KG1 (cell line): ENCODE measurements at places on chromosomes 3 and 15.
A peak's percentile ranks its signal among the peaks of the same experiment; 100 is the strongest.

GRCh38 chr3:171982828-171983227 is 56.5 kb upstream of the FNDC3B start:
- DNase-seq: no peak

DNA sequence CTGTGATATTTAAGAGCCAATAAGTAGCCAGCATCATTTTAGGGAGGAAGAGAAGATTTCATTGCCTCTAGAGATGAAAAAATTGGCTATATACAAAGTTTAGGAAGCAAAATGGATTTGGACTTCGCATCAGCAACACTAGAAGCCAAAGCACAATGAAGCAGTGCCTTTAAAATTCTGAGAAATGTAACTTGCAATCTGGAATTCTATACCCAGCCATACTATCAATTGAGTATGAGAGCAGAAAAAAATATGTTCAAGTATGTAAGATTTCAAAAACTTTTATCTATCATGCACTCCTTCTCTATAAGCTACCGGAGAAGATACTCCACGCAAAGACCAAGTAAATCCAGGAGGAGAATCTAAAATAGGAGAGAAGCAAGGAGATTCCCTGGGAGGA is 47.4 kb upstream of the ATP13A3 start:
- no peak for DNase-seq

DNA sequence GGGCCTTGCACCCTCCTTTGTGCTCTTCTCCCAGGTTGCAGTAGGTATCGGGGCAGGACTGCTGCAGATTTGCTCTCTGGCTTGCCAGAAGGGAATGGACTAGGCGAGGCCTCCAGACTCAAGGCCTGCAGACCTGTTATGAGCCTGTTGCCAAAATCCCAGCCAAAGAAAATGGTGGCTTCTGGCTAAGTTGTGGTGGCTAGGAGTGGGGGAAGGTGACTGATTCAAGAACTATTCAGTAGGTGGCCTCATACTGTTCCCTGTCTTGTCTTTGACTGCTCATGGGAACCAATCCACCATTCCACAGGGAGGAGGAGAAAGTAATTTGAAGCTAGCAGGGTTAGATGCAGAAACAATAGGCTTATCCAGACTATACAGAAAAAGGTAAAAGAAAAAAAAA is 380.4 kb upstream of the PROK2 start:
- DNase-seq: no peak

- no peak for DNase-seq
Measured at GRCh38 chr15:78329625-78330024, 10.5 kb upstream of the CRABP1 start.

DNA sequence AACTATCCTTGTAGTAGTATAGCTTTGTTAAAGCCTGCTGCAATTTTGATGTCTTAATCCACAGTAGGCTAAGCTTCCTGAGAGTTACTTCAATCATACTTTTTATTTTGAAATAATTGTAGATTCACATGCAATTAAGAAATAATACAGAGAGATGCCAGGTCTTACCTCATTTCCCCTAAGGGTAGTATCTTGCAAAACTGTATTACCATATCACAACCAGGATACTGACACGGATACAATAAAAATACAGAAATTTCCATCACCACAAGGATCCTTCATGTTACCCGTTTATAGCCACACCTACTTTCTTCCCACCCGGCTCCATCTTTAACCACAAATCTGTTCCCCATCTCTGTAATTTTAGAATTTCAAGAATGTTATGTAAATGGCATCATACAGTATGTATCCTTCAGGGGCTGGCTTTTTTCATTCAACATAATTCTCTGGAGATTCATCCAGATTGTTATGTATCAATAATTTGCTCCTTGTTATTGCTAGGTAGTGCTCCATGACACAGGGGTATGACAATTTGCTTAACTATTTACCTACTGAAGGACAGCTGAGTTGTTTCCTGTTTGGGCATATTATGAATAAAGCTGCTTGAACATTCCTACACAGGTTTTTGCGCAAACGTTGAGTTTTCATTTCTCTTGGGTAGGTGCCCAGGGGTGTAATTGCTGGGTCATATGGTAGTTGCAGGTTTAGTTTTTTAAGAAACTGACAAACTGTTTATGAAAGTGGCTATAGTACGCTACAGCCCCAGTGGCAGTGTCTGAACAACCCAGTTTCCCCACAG is 21.6 kb downstream of the BDH1 start:
- DNase-seq: no peak

DNA sequence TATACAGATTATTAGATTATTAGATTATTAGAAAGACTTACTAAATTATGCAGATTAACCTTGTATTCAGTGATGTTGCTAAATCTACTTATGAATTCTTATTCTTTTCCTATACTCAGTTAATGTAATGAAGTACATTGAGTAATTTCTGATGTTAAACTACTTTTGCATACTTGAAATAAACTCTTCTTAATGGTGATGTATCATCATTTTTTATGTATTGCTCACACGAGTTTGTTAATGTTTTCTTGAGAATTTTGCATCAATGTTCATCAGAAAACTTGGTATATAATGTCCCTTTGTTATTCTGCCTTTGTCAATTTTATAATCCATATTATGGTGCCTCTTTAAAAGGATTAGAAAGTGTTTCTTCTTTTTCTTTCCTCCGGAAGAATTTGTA is 163.2 kb upstream of the COL8A1 start:
- DNase-seq: no peak

DNA sequence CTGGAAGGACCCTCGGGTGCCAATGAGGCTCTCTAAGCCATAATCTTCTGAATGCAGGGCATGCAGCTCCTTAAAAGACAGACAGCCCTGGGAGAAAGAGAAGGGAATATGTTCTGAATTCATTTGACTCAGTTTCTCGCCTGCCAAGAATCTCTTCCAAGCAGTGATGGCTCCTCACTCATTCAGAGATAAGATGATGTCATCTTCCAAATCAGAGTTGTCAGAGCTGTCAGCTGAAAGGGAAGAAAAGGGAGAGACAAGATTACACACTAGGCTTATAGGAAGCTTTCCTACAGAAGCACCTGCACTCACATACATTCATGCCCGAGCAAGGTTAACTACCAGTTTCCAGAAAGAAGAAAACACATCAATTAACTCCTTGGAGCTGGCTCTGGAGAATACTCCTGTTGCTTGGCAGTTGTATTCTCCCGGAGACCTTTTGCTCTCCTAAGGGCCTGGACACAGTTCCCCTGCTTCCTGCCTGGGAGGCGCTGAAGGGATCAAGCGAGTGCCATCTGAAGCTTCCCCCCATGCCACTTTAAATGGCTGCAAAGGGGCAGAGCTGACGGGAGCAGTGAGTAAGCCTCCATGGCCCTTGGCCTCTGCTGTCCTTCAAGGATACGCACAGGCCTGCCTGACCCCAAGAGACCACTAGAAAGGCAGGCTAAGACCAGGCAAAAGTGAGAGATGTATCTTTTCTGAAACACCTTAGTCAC is 7.7 kb downstream of the RBM15B start:
- no peak for DNase-seq

GRCh38 chr15:45037936-45038335 is 14.9 kb downstream of the SORD start:
- DNase-seq: no peak

DNA sequence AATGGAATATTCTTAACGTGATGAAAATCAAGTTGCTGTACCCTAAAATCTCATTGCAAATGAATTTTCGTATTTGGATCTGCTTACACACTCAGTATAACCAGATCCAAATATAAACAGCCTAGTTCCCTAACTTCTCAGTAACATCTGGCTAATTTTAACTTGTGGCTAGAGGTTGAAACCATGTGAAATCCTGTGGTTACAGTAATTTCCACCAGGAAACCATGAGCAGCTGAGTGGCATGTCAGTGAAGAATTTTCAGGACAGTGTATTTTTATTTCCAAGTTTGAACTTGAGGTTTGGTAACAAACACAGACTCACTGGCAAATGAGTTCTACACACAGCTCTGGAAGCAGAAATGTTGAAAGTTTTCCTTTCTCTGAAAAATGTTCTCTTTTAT is 754.1 kb downstream of the NR2F2 start:
- DNase-seq: no peak

GRCh38 chr3:78497767-78498166 is 1270.0 kb downstream of the ROBO1 start:
- DNase-seq: no peak

GRCh38 chr3:149340310-149340933 is 7.0 kb upstream of the TM4SF18 start:
- peak; percentile 58 for DNase-seq

DNA sequence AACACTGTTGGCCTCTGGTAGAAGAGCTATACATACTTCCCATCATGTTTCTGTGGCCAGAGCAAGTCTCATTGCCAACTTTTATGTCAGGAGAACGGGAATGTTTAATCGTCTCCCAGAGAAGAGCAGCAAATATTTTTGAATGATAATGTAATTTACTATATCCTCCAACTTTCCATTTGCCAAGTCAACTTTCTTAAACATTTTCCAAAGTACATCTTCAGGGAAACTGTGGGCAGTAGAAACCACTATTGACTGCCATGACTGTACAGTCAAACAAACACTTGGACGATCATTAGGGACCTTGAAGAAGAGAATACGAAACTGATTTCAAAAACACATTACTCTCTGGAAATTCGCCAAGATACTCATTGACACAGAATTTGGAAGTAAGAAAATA is 201.5 kb downstream of the GABRB3 start:
- no peak for DNase-seq

- no peak for DNase-seq
Measured at GRCh38 chr3:47283591-47284364, 1.0 kb downstream of the KLHL18 start.

GRCh38 chr15:22258398-22259150 is 178.2 kb downstream of the OR4M2 start:
- no peak for DNase-seq

GRCh38 chr3:183975981-183976662 is 41.6 kb downstream of the ABCC5 start:
- DNase-seq: no peak
